Urinary bladder (tissue), 4 donors: ENCODE measurements at places on chromosomes 13 and 19.

GRCh38 chr13:77584106-77584505 is 48.6 kb downstream of the SCEL start:
- DNase-seq, result no peak

GRCh38 chr19:47511681-47512080 is 3.2 kb downstream of the NAPA start:
- no peak for DNase-seq

- no peak for DNase-seq
These were observed 557.3 kb downstream of the GPC5 start for GRCh38 chr13:91955546-91956355.

- DNase-seq, result no peak
These were observed 229.1 kb downstream of the KCNRG start for GRCh38 chr13:50244355-50244712.

GRCh38 chr13:36815062-36815461 is 4.0 kb upstream of the RFXAP start:
- DNase-seq, result no peak

- DNase-seq, result no peak
These were observed 60.8 kb downstream of the ALOX5AP start for GRCh38 chr13:30796132-30796572.

- peak; percentile 18 for DNase-seq
These were observed at the start of gene MAP1S for GRCh38 chr19:17718947-17719711. Gene MAP1S (plus strand): TSS chr19:17719480. CDS start chr19:17719503, 23 bp downstream.
